ENCODE measurements at places on chromosomes 7 and 10.

GRCh38 chr7:148982654-148983199 lies 45.6 kb downstream of the PDIA4 start:
- no peak for DNase-seq

DNA sequence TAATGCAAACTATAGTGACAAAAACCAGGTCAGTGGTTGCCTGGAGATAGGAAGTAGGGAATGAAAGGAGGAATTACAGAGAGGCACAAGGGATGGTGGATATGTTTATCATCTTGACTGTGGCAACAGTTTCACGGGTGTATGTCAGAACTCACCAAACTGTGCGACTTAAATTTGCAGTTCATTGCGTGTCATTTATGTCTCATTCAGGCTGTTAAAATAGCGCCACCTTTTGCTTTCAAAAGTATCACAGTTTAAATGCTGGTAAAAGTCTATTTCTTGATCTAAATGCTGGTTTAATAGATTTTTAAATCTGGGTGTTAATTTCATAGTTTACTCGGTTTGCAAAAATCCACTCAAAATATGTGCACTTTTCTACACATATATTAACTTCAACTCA lies 51.0 kb downstream of the PTTG1IP2 start:
- DNase-seq, result no peak

DNA sequence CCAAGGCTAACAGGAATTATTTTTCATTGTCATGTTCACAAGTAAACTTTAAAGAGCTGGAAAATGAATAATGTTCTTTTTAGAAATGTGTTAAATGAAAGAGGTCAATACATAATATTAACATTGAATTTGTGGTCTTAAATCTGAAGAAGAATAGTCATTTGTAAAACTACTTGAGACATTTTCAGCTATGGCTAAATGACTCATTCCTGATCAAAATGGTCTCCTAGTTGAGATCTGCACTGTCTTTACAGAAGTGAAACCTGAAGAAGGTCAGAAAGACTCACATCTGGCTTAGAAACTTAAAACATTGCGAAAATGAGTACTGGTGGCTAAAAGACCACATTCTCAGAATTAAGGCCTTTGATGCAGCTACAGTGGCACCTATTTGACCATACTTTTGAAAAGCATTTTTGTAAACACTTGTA lies 5.9 kb downstream of the PIK3CG start:
- no peak for DNase-seq

DNA sequence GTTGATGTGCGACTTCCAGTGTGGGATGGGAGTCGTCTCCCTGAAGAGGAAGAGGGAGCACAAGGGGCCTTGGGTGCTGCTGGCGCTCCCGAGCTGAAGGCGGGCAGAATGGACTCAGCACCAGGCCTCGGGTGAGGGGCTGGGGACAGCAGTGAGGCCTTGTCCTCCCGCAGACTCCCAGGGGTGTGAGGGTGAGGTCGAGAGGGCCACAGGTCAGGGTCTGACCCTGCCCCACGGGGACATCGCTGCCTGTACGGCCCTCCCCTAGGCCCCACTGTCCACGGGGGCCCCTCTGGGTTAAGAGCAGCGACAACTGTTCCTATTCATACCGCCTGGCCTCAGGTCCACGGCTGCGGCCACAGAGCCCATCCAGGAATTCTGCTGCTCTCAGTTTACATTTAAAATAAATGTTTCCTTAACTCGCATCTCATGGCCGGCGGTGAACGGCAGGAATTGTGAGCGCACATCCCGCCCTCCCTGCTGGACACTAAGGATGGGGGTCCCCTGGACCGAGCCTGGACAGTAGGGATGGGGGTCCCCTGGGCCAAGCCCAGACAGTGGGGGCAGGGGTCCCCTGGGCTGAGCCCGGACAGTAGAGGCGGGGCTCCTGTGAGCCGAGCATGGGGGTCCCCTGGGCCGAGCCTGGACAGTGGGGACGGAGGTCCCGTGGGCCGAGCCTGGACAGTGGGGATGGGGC lies 61.7 kb downstream of the PDGFA start:
- no peak for DNase-seq

DNA sequence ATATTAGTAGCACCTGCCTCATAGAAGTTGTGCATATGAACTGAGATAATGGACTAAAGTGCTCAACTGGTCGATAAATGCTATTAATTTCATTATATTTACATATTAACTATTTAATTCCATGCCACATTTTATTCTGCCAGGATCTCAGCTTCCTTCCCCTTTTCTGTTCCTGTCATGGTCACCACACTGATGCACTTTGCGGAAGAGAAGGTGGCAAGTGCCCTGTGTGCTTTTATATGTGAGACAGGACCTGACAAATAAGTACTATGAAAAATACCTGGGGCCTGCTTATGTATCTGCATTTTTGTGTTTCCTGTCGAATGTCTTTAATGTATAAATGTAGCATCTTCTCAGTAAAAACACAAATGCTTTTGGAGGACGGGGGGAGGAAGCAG lies 12.2 kb downstream of the ATP6V0E2 start:
- DNase-seq, result no peak

DNA sequence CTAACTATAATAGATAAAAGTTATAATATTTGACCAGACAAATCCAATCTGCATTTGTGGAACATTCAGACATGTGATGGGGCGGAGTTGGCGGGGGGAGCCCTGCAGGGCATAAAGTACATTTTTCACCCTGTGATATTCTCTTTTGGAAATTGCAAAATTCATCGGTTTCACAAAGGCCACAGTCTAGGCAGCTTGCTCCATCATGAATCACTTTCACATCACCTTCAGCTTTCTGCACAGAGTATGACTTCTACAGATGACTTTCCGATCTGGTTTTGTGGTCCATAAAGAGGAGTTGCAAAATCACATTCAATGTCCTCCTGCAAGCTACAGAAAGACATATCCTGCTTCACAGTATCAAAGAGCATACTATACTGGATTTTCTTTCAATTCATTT lies 51.4 kb upstream of the APBB1IP start:
- no peak for DNase-seq

DNA sequence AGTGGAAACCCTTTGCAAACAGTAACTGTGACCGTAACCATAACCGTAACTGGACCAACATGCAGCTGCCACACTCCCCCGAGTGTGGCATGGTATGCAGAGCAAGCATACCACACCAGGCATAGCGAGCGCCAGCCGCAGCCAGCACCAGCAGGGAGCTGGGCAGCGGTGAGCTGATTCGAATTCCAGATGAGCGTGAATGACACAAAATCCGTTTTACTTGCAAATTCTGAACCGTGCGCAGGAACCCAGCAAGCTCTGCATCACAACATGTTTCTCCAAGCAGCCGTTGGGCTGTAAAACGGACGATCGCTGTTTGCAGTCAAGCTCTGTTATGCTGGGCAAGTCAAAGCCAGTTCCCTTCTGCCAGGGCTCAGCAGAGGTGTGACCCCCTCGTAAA lies 111.1 kb downstream of the OAT start:
- DNase-seq, result no peak

DNA sequence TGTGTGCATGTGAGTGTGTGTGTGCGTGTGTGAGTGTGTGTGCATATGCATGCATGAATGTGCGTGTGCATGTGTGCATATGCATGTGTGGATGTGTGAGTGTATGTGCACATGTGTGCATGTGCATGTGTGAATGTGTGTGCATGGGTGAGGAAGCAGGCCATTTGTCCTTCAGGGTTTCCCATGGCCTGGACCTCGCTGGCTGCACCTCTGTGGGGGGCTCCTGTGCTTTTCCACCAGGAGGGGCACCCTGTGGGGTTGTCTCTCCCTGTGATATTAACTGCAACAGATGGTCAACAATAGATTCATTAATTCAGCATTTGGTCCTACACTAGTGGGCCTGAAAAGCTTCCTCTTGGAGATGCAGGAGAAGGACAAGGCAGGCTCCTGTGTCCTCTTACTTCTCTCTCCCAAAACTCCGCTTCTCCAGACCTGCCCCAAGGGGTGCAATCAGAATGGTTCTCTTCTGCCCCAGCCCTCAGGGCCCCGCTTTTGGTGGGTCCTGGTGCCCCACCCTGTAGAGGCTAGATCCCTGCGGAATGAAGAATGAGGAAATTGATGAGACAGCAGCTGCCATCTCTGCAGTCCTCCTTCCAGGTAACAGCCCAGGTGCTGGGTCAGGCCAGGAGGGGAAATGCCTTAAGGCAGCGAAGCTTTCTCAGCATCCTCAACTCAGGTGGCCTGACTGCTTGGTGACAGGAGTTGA lies 41.5 kb upstream of the NUB1 start:
- DNase-seq, result no peak

GRCh38 chr10:17835688-17836087 lies 26.5 kb downstream of the MRC1 start:
- DNase-seq, result no peak

- no peak for DNase-seq
Measured at GRCh38 chr7:36562121-36562520, 162.2 kb downstream of the AOAH start.

- no peak for DNase-seq
Measured at GRCh38 chr10:103111031-103111917, 81.8 kb downstream of the NT5C2 start.

GRCh38 chr7:2524808-2525657 lies 5.5 kb downstream of the LFNG start:
- no peak for DNase-seq

DNA sequence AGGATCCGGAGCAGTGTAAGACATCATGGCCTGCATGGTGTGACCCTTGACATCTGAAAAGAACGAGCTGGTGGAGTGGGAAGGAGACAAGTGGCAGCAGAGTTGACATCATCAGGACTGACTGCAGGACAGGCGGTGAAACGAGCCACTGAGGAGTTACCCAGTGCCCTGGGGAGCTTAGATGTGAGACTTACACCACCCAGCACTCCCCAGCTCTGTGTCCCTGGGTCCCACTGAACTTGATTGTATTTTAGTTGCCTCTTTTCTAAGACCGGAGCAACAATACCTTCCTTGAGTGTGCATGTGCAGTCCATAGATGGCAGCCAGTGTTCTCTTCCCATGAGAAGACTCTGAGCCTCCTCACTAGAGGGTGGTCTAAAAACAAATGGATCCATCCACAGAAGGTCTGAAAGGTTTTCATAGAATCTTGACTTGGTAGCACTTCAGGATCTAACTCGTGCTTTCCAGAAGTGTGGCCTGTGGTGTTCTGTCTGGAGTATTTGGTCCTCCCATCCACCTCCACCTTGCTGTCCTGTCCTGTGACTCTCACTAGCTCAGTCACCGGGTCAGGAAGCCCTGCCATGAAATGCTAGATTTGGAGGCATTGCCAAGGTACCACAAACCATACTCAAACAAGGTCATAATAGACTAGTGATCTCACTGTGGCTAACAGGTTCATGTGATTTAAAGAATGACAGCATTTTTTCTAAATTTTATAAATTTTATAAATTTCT lies 59.0 kb downstream of the IKZF1 start:
- no peak for DNase-seq

DNA sequence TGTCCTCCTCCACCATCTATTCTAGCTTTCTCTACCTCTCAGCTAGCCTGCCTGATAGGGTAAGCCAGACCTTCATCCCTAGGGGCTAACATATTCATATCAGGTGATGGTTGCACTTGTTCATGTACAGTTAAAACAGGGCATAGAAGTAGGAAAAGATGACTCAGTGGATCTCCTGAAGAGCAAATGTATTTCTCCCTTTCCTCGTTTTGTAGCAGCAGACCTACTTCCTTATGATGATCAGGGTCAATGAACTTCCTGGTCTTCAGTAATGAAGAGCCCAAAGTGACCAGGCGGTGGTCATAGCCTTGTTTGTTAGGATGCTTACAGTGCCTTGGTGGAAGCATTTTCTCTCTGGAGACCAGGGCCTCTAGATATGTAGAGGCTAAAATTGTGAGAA lies 6.3 kb downstream of the LIPJ start:
- DNase-seq, result no peak

DNA sequence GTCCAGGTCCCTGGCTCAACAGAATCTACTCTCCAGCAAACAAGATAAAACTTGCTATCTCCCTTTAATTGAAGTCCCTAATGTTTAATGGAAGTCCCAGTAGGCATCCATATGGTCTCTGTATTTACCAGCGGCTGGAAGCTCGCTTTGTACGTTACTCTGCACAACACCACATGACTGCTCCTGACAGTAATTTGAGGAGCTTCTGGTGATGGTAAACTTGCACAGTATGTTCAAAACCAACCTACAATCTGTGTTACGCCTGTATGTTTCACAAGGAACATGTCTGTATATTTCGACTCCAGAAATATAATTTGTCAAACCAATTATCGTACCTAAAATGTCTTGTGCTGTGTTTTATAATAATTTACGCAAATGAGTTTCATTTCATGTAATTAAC lies 4.4 kb upstream of the TECPR1 start:
- no peak for DNase-seq

DNA sequence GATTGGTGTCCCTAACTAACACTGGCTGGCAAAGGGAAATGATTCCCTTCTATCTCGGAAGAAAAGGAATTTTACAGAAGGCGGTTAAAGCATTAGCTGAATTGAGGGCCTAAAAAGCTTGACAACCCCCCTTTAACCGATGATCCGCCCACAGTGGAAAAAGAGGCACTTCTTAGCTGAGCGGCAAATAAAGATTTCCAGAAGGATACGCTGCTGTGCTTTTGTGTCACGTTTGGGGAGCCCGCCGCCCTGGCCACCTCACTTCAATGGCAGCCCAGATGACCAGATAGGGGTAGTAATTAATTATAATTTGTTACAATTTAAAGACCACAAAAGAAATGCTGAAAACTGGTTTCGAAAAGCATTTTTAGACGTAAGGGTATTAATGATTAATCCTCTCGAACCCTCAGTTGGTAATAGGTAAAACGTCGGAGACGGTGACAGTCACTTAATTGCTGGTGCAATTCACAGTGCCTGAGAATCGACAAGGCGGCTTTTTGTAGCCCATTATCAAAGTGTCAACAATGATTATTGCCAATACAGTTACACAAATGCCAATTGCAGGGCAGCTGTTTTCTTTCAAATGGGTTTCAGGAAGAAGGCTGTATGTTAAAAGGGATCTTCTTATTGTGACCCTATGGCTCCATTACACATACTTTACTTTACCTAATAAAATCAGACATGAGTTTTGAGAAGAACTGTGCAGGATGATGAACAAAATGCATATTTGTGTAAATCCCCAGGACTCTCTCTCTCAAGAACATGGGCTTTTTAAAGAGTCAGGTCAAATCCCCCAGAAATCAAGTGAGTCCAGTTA lies 154.1 kb downstream of the PIP4K2A start:
- no peak for DNase-seq

- DNase-seq, result no peak
Measured at GRCh38 chr7:98520356-98520951, 96.6 kb upstream of the NPTX2 start.

- DNase-seq, result no peak
Measured at GRCh38 chr7:106071356-106071998, 40.6 kb downstream of the SYPL1 start.

GRCh38 chr7:54426406-54426805 lies 115.8 kb upstream of the VSTM2A start:
- no peak for DNase-seq

Measured in activated CD8-positive, alpha-beta memory T cell treated with anti-CD3 and anti-CD28 coated beads for 4 hours (primary cell).